NCI-H2081 (cell line): ENCODE measurements at places on chromosomes 2 and 18.

DNA sequence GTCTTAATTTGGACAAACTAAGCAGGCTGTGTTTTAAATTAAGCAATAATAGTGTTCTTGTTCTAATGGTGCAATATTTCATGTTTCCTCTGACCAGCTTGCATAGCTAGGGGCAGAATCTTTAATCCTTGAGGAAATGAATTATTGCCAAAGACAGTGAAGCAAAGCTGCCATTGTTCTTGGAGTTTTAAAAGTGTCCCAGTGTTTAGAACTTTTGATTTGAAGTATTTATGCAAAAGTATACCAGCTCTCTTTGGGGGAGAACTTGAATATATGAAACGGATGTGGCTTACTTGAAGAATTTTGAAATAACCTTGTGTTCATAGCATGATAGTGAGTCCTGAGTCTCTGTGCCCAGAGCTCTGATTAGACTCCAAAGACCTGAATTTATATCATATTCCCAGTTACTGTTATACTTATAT, 33.4 kb downstream of the ITGA6 start:
- no peak for DNase-seq

DNA sequence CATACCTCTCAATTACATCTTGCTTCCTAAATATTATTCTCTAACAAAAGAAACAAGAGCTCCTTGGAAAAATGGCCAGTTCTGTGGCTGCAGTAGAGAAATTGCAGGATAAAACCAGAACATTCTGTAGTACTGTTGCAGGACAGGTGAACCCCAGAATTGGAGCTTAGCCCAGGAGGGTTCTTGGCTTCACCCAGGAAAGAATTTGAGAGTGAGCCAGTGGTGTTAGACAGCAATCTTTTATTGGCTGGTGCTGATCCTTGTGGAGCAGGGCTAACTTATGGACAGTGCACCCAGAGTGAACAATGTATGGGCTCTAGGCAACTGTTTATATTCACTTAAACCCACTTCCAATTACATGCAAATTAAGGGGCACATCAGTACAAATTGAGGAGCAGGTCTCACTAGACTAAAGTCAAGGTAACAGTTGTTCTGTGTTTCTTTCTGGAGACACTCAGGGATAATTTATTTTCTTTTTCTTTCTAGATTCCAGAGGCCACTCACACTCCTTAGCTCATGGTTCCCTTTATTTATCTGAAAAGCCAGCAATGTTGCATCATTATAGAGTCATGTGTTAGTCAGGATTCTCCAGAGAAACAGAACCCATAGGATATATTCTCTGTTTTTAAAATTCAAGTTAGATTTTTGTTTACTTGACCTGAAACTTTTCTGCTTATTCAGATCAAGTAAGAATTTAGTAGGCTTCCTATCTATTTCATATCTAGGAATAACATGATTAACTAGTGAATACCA, 348.1 kb downstream of the CCDC85A start:
- DNase-seq, result no peak

DNA sequence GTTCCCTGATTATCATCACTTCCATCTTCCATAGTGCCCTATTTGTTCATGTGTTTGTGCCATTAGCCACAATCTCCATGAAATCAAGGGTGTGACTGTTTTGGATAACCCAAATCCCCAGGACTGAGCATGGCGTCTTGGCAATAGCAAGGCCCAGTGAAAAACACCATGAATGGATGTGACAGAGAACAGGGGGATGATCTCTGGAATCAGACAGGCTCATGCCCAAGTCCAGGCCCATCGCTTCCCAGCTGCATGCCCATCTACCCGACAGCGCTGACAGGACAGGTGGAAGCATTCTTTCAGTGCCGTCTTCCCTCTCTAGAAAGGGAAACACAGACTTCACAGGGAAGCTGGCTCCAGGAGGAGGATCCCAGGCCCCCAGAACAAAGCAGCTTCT, 50.0 kb downstream of the HDLBP start:
- no peak for DNase-seq

DNA sequence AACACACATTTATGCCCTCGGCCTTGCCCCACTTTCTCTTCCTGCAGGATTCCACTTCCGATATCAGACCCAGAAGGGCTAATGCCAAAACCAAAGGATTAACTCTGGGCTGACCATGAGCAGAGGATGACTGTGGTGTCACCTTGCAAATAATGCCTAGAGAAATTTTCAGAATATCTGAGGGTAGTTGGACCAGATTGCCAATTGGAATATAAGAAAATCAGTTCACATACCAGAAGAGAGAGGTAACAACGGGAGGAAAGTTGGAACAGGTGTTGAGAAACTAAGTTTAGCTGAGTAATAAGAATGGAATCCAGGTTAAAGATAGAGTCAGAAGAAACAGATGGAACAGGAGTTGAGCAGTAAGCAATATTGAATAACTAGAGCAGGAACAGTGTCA, 232.7 kb upstream of the UBE2E3 start:
- no peak for DNase-seq

DNA sequence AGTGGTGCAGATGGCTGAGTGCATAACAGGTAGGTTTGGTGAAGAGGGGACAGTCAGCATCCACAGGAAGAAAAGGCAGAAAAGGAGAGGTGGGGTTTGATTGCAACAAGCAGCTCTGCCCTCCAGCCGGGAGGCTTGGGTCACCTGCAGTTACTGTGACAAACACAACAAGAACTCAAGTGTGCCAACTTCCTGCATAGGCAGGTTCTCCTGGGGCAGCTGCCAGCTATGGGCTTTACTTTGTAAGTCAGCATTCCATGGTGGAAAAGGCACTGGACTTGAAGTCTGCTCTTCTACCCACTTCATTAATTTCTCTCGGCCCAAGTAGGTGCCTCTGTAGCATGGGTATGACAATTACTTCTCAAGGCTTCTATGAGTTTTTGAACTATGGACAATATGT, 98.9 kb downstream of the MYT1L start:
- DNase-seq, result peak; percentile 33

DNA sequence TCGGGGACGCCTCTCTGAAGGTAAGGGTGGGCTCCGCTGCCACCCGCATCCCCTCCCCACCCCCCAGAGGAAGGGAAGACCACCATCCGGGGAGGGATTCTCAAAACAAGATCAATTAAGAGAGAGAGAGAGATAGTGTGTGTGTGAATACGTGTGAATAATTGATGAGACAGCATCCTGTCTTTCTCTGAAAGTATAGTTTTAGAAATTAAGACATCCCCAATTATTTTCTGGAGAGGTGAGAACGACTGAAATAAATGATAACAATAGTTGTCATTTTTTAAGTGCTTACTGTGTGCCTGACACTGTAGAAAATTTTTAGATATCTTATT, 751 bp downstream of the IL18R1 start:
- no peak for DNase-seq

GRCh38 chr18:12253663-12254135, 462 bp upstream of the CIDEA start:
- peak; percentile 17 for DNase-seq

GRCh38 chr18:3706279-3707097, 256.5 kb downstream of the TGIF1 start:
- DNase-seq, result no peak

GRCh38 chr2:158104903-158105302, 3.2 kb downstream of the UPP2 start:
- DNase-seq, result no peak

DNA sequence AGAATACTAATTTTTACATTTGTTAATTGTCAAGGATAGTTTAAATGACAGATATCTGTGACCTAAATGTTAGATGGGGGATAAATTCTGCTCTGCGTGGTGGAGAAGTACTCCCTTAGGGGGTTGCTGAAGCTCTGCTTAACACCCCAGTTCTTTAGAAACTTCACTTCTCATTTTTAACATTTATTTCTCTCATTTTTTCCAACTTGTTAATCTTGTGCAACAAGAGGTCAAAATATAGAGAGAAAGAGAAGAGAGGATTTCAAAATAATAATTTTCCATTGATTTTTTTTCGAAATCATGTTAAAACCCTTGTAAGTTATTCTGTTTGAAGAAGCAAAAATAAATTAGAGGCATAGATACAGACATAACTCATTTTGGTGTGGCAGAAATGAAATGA, 61.3 kb upstream of the SLC8A1 start:
- no peak for DNase-seq

DNA sequence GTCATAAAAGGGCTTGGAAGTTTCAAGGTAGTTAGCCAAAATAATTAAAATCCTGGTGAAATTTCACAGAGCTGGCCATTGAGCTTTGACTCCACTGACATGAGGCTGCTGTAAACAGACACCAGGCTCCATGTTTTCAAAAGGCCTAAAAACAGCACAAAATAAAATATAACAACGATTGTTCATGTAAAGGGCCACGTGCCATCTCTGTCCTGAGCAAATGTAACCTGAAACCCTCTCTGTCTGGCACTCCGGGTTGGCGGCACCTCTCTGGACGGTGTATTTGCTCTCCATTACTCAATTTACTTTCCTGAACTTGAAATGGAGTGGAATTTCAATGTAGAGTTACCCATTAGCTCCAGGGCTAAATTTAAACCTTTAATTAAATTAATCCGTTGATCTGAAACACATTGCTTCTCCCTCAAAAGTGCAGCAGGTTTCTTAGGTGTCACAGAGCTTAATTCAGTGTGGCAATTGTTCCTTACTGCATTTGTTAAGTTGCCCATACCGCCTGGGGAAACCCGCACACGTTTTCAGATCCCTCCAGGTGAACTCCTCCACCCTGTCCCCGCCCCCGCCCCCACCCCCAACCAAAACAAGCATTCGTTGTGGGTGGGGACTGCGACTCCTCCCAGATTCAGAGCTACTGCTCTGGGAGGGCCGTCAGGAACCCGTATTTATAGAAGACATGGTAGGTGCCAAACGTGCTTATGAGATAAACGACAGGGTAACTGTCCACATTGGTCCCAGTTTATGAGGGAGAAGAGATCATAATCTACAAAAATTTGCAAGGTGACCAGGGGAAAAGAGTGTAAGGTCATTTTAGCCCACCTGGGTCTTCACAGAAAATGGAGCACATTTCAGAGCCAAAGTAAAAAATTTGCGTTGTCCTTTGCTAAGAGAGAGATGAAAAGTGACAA, 1.2 kb upstream of the CABLES1 start:
- DNase-seq, result peak; percentile 96

DNA sequence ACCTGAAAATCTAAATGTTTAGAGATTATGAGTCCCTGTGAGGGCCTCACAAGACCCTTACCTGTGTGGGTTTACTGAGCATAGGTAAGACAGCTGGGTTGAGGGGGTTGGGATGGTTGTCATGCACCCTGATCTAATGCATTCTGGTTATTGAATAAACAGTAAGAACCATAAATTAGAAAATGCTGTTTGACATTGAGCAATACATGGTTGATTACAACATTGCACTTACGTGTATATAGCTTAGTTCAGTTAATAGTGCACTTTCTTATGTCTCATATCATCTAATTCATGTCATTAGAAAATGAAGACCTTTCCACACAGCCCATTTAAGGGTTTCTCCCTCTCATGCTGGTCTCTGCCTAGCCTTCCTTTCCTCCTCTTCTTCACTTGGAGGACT, 253.5 kb upstream of the ATP5MC3 start:
- no peak for DNase-seq

DNA sequence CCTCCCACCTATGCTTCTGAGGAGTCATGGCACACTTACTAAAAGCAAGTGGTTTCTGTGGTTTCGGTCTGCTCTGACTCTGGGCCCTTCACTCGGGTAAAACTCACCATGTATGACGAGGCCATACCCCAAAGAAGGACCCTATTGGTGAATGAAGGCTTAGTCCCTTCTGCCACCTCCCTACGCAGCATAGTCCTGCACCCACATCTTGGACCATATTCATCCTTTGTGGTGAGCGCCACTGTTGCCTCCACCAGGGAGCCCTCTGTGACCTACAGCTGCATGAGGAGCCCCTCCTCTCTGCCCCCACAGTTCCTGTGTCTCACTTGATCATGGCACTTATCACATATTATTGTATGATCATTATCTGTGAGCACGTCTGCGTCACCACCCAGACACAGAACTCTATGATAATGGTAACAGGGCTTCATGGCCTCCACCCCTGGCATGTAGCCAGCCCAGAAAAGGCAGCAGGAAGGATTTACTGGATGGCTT, 113.3 kb downstream of the TFCP2L1 start:
- DNase-seq, result no peak

DNA sequence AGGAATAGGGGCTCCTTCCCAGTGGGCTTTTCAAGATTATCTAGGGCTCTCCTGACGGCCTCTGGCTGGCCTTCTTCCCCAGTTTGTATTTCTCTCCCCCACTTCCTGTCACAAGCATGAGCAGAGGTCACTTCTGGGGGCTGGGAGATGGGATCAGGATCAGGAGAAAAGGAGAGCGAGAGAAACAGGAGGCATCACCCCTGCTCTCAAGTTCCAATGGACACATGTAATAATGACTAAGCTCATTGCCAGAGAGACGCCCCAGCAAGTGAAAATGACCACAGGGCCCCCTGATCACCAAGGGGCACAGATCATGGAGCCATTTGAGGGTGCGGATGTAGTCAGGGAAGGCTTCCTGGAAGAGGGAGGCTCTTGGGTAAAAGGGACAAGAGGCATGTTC, 92.1 kb downstream of the SMAD7 start:
- DNase-seq, result no peak

DNA sequence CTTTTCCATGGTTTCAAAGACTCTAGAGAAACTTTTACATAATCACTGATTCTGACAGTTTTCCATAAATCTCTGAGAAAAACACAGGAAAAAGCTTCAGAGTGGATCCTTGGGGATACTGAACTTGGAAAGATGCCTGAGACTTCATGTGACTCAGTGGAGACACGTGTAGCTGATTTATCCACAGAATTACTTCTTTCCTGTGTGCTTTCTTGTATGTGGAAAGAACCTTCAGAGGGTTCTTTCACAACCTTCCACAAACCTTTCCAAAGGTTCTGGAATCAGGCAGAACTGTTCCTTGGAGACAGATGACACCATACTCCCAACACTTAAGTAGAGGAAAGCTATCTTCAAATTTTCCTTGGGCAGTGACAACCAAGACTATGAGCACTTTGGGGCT, 207.2 kb downstream of the RND3 start:
- DNase-seq, result no peak

DNA sequence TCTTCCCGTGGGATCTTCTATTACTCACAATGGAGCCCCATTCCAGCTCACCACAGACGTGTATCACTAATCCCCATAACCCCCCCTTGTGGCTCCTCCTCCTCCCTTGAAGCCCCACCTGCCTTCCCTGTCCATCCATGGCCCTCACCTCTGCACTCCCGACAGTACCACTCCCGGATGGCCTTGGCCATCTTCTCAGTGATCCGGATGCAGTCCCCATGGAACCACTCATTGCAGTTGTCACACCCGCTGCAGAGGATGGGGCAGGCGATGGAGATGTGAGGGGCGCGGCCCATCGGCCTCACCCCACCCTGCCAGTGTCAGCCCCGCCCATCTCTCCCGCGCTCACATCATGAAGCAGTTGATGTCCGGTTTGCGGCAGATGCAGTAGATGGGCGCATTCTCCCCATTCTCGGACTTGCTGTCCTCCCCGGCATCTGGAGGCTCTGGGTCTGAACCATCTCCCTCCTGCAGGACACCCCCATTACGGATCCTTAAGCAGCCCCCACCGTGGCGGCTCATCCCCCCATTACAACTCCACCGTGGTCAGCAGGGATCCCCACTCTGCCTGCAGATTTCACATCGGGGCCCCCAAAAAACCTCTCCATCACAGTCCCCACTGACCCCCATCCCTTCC, 983 bp downstream of the CXXC1 start:
- peak; percentile 20 for DNase-seq

GRCh38 chr2:37857575-37858399, 67.3 kb upstream of the RMDN2 start:
- no peak for DNase-seq
